A549 treated with dexamethasone at 1 μM for 4 hours (cell line): ENCODE measurements at places on chromosomes 13 and 19. TPM values are rescaled to one million over a fixed set of nuclear protein-coding genes. Genes with fewer than 3 reads are reported as not detected.

ZNF675 gene
- 3.6 to 4.1 TPM (median 3.7 TPM) in 5 replicates for total RNA-seq

ZNF221 gene
- total RNA-seq, result 0.38 to 0.77 TPM (median 0.64 TPM) in 5 replicates

AP2A1 gene
- 38.6 to 62.6 TPM (median 60.1 TPM) in 5 replicates for total RNA-seq

CALR3 gene
- 0.12 TPM in 1 of 5 replicates, not detected in the others for total RNA-seq

SLAIN1 gene
- total RNA-seq, result 0.39 to 0.71 TPM (median 0.57 TPM) in 5 replicates

CD79A gene
- 0.92 to 1.2 TPM (median 1.0 TPM) in 5 replicates for total RNA-seq

PGLYRP2 gene
- not detected in 5 replicates for total RNA-seq

COL4A1 gene
- 80.9 to 116 TPM (median 104 TPM) in 5 replicates for total RNA-seq

TIMM13 gene
- 60.1 to 119 TPM (median 99.9 TPM) in 5 replicates for total RNA-seq

TMEM145 gene
- total RNA-seq, result 2.2 to 4.2 TPM (median 3.6 TPM) in 5 replicates

FREM2 gene
- total RNA-seq, result 0.01 TPM in 1 of 5 replicates, not detected in the others

ACP7 gene
- total RNA-seq, result 0.02 to 0.07 TPM (median 0.05 TPM) in 5 replicates

VASP gene
- total RNA-seq, result 226 to 268 TPM (median 254 TPM) in 5 replicates

APLP1 gene
- 71.0 to 103 TPM (median 96.5 TPM) in 5 replicates for total RNA-seq

SERPINE3 gene
- total RNA-seq, result not detected in 5 replicates

CAMSAP3 gene
- total RNA-seq, result 3.7 to 7.6 TPM (median 6.1 TPM) in 5 replicates

CEACAM20 gene
- 0.05 to 0.06 TPM (median 0.05 TPM) in 4 of 5 replicates, not detected in the other for total RNA-seq

C19orf67 gene
- total RNA-seq, result not detected in 5 replicates

SLC10A2 gene
- total RNA-seq, result not detected in 5 replicates

PRTN3 gene
- 0.17 to 0.66 TPM (median 0.42 TPM) in 5 replicates for total RNA-seq

REX1BD gene
- total RNA-seq, result 38.3 to 52.4 TPM (median 45.9 TPM) in 5 replicates

FBXO17 gene
- 56.0 to 78.7 TPM (median 73.9 TPM) in 5 replicates for total RNA-seq

FAM83E gene
- 0.12 to 0.40 TPM (median 0.18 TPM) in 5 replicates for total RNA-seq

ZNF415 gene
- not detected in 5 replicates for total RNA-seq

PRODH2 gene
- total RNA-seq, result 0.12 to 0.46 TPM (median 0.16 TPM) in 5 replicates

SHANK1 gene
- total RNA-seq, result 0.09 to 0.27 TPM (median 0.22 TPM) in 5 replicates

CATSPERD gene
- not detected in 5 replicates for total RNA-seq

PSG11 gene
- total RNA-seq, result not detected in 5 replicates

ADGRE3 gene
- not detected in 5 replicates for total RNA-seq

EXOC3L2 gene
- 0.89 to 2.7 TPM (median 1.8 TPM) in 5 replicates for total RNA-seq

ZNF302 gene
- 14.6 to 17.7 TPM (median 15.6 TPM) in 5 replicates for total RNA-seq

SIAH3 gene
- total RNA-seq, result not detected in 5 replicates

ZNF529 gene
- total RNA-seq, result 2.1 to 3.2 TPM (median 2.5 TPM) in 5 replicates

CGB2 gene
- 0.12 to 0.36 TPM (median 0.24 TPM) in 4 of 5 replicates, not detected in the other for total RNA-seq

GPX4 gene
- total RNA-seq, result 425 to 537 TPM (median 506 TPM) in 5 replicates

SIGLECL1 gene
- 0.08 TPM in 1 of 5 replicates, not detected in the others for total RNA-seq

TYROBP gene
- total RNA-seq, result not detected in 5 replicates

PEG3 gene
- total RNA-seq, result not detected in 5 replicates

SELENOV gene
- 0.05 TPM in 1 of 5 replicates, not detected in the others for total RNA-seq

DNAAF3 gene
- 3.2 to 7.0 TPM (median 5.7 TPM) in 5 replicates for total RNA-seq

MBD3L3 gene
- total RNA-seq, result not detected in 5 replicates

C13orf46 gene
- total RNA-seq, result 0.10 to 0.26 TPM (median 0.19 TPM) in 5 replicates

STOML3 gene
- total RNA-seq, result not detected in 5 replicates

DCAF15 gene
- total RNA-seq, result 16.7 to 20.8 TPM (median 19.9 TPM) in 5 replicates

ZNF473 gene
- 8.3 to 11.6 TPM (median 10.3 TPM) in 5 replicates for total RNA-seq

PLEKHJ1 gene
- 38.5 to 53.9 TPM (median 48.3 TPM) in 5 replicates for total RNA-seq

SPINT2 gene
- total RNA-seq, result 246 to 303 TPM (median 282 TPM) in 5 replicates

SIRT2 gene
- 32.1 to 38.1 TPM (median 35.6 TPM) in 5 replicates for total RNA-seq

ZNF726 gene
- 0.44 to 0.83 TPM (median 0.49 TPM) in 5 replicates for total RNA-seq

MAP4K1 gene
- total RNA-seq, result 0.61 to 1.3 TPM (median 0.87 TPM) in 5 replicates

CGB3 gene
- total RNA-seq, result not detected in 5 replicates

CYP2S1 gene
- 16.1 to 27.3 TPM (median 23.6 TPM) in 5 replicates for total RNA-seq
